ENCODE measurements at places on chromosomes 1 and 21.

- DNase-seq: peak; percentile 38
Observed at GRCh38 chr1:210360852-210361477, 32.3 kb downstream of the HHAT start.

DNA sequence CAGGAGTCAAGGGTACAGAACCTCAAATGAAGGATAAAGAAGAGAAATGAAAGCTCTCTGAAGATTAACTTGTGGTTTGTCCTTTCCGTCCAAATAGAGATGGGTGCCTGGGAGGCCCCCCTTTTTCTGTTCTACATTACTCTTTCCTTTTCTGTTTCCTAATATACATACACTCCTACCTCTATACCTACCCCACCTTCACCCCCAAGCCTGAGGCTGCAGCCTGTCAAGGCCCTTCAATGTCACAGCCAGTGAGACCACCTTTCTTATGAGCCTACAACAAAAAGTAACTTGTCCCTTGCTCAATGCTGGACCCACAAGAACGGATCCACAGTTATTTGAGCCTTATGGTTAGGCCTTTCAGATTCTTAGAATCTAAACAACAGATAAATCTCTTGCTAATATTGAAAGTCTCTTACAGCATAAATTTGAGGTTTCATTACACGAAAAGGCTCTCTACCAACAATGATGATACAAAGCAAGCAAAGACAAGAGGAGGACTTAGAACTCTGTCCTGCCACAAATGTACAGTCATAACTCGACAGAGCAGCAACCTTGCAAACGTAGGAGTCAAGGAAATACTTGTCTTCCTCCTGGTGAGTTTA is 4.1 kb upstream of the TRAF3IP3 start:
- no peak for DNase-seq

GRCh38 chr21:35924714-35925301 is 135.5 kb downstream of the SETD4 start:
- peak; percentile 41 for DNase-seq

DNA sequence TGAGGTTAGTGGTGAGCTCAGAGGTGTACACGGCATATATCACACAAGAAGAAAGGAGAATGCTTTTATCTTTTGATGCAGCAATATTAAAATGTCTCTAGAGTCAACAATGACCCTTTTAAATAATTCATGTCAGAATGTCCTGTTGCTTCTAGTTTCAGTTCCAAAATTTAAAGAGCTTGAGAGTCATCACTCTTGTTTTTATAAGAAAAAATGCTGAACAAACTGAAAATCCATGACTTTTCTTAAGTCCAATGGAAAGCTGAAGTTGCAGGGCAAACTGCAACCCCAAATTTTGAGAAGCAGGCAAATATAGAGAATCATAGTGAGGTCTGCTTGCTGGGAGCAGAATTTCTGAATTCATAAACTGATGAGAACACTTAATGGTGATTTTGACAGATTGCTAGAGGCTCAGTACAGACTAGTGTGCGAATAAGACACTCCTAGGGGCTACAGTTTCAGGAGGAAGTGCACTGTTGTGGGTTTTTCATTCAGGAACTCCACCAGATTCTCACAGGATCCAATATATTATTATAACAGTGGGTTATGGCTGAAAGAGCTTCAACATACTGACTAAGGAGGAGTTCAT is 135.1 kb downstream of the CLIC6 start:
- no peak for DNase-seq

DNA sequence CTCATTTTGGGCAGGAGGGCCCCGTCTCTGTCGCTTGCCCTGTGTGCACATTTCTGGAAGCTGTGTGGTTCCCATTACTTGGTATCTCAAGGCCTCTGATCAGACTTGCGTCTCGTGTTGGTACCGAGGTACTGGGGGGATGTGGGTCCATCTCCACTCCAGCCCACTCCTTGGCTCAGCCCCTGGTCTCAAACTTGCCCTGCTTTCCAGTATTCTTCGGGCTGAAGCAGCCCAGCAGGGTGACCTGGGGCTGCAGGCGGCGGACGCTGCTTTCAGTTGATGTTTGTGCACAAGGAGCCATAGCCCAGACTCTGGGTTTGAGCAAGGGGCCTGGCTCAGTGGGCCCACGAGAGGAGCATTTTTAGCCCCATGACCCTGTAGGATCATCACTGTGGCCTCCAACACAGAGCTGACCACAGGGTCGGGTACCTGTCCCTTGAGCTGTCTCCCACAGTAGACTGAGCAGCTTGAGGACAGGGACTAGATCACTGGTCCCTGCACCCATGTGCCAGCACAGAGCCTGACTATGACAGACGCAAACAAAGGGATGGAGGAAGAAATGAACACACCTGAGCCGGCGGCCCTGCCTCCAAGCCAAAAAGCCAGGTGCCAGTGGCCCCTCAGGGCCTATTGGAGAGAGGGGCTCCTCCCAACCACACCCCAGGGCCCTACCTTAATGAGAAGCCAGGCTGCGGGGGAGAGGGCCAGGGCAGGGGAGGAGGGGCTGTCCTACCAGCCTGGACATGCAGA is 46.8 kb downstream of the CHD5 start:
- no peak for DNase-seq

DNA sequence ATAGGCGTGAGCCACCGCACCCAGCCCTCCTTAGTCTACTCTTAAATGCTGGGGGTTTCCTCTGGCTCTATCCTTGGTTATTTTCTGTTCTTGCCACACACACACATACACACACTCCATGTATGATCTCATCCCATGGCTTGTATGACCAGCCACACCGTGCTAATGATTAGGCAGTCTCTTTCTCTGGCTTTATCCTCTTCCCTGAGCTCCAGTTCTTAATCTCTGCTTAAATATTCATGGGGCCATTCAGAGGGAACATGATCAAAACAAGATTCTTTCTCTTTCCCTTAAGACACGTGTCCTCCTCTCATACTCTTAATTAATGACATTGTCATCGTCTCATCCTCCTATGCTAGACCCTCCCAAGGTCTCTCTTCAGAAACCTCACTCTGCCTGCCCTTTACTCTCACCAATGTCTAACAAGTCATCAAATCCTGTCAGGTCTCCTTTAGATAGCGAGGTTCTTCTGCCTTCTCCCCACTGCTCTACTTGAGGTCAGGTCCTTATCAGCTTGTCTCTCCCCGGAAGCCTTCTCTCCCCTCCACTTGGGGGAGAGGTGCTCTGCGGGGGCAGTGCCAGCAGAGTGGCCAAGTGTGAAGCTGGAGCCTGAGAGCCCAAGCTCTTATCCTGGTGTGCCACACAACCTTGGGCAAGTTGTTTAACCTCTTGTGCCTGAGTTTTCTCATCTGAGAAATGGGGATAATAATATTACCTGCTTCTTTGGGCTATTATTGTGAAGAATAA is 83.0 kb upstream of the GNG12 start:
- no peak for DNase-seq

DNA sequence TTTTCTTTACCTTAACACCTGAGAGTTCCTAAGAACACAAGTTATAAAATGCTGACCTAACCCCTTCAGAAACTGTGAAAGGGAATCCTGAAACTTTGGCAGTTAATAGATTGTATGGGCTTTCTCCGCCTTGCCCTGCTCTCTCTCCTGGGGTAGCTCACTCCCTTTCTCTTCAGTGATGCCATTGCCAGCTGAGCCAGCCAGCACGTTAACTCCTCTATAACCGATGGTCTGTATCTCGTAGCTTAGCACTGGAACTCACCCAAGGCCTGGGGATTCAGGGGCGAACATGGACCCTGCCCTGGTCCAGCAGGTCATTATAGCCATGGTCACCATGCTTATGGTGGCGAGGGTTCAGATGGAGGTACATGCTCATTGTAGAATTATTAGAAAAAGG is 40.7 kb downstream of the TRAPPC10 start:
- no peak for DNase-seq

DNA sequence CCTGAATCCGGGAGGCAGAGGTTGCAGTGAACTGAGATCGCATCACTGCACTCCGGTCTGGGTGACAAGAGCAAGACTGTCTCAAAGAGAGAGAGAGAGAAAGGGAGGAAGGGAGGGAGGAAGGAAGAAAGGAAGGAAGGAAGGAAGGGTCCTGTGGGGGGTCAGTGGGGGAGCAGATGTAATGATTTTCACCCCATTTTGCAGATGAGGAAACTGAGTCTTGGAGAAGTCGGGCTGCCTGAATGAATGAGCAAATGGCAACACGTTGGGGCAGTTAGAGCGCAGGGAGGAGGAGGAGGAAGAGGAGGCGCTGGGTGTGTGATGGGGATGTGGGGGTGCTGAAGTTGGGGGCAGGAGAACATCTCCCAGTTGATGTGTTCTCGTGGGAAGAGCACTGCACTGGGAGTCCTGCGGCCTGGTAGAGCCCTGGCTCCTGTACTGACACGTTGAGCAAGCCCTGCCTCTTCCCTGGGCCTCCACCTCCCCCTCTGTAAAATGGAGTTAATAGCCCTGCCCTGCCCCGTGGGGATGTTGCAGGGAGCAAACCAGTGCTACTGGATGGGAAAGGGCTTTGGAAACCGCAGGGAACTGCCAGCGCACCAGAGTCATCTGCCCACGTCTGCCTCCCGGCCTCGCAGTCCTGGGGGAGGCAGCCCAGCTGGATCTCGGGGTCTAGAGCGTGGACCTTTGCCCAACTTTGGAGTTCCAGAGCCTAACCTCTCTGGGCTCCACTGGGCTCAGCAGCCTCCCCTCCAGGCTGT is 103.2 kb upstream of the CASZ1 start:
- DNase-seq: no peak

- no peak for DNase-seq
Observed at GRCh38 chr1:21100481-21100921, 76.2 kb downstream of the EIF4G3 start.

All from GM04504 (cell line).